ENCODE measurements at places on chromosomes 16 and 17. TPM values are rescaled to one million over a fixed set of nuclear protein-coding genes. Genes with fewer than 3 reads are reported as not detected.

Gene HOXB1
- not detected for total RNA-seq

Gene CSH1
- total RNA-seq = not detected

Gene CACNA1H
- total RNA-seq = 45.0 TPM

Gene PRSS53
- total RNA-seq = 21.0 TPM

Gene COPRS
- total RNA-seq = 46.1 TPM

Gene CCL13
- not detected for total RNA-seq

Gene KRT9
- total RNA-seq = not detected

Gene FSCN2
- 1.8 TPM for total RNA-seq

Gene PABPN1L
- not detected for total RNA-seq

Gene MYH3
- total RNA-seq = 2.0 TPM

Gene PSMB3
- total RNA-seq = 197 TPM

Gene ANKFN1
- not detected for total RNA-seq

- DNase-seq = no peak
Measured at GRCh38 chr16:79250502-79251098, 349.9 kb downstream of the MAF start.

DNA sequence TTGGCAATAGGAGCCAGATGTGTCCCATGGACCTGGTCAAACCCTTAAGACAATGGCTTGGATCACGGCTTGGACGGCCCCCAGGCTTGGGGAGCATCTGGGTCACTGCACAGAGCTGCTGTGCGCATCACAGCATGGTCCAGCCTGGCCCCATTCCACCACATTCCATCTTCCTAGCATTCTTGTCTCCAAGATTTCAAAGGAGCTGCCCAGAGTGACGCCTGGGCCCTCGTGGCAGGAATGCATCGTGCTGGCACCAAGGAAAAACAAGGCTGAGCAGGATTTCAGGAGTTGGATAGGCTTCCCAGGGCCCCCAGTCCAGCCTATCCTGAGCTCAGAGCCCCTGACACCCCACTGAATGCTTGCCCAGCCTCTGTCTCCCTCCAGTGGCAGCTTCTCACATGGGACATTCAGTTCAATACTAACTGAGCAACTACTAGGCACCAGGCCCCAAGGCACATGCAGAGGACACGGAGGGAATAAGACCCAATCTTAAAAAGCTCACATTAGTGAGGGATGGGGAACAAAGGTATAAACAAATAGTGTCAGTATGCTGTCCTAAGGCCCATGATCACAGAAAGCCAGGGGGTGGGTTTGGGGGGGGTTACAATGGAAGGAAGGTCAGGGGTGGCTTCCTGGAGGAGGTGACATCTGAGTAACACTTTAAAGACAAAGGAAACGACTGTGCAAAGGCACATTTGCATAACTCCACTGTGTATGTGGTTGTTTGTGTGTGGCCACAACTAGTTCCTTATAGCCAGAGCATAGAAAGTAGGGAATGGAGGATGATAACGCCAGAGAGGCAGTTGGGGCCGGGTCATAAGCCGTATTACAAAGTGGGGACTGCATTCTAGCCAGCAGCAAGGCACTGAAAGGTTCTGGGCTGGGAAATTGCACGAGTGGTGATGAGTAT is 34.1 kb downstream of the TK2 start:
- DNase-seq = peak; percentile 71

GRCh38 chr17:45038728-45039634 is 12.5 kb downstream of the DCAKD start:
- no peak for DNase-seq

GRCh38 chr17:77332981-77333685 is 192.4 kb downstream of the SEC14L1 start:
- DNase-seq = no peak

GRCh38 chr17:31431098-31431851 is 39.8 kb downstream of the RAB11FIP4 start:
- DNase-seq = peak; percentile 61

- DNase-seq = no peak
Measured at GRCh38 chr16:14462811-14463210, 167.2 kb downstream of the PARN start.

- no peak for DNase-seq
Measured at GRCh38 chr16:46859719-46860152, 24.4 kb upstream of the GPT2 start.

DNA sequence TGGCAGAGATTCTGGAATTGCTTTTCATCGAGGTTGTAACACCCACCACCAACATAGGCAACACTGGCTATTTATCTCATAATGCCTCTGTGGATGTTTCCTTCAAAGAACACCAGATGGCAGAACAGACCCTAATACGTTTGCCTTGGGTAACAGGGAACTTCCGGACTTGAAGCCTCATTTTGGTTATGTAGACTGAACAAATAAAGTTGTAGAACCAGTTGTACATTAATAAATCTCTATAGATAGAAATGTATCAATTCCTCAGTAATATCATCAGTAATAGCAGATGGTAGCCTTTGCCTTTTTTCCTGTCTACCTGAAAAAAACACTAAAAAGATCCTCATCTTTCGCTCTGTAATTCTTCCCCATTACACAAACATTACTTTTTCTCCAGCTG is 25.9 kb upstream of the APOH start:
- DNase-seq = no peak

DNA sequence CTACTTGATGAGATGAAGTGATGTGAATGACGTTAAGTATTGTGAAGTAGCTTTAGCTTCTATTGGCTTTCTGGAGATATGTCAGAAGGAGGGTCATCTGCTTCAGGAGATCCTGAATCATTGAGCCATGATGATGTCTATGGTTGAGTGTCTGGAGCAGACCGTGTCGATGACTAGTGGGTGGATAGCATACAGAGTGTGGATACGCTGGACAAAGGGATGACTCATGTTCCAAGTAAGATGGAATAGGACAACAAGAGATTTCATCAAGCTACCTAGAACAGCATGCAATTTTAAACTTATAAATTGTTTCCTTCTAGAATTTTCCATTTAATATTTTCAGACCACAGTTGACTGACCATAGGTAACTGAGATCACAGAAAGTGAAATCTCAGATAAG is 116.1 kb upstream of the RBBP6 start:
- DNase-seq = peak; percentile 2

DNA sequence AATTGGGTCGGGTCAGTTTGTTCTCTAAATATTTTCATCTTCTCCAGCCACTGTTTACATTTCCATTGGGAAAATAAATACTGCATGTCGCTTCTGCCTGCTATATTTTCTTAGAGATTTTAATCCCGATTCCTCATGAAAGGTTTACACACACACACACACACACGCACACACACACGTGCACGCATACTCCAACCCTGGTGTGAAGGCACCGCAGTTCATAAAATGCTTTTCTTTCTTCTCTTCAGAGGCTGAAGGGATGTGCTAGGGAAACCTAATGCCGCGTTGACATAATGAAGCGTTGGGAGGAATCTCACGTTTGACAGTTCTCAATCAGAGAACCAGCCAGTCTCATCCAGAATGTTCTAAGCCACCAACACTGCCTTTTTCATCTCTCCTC is 222.9 kb upstream of the IRX3 start:
- DNase-seq = no peak

DNA sequence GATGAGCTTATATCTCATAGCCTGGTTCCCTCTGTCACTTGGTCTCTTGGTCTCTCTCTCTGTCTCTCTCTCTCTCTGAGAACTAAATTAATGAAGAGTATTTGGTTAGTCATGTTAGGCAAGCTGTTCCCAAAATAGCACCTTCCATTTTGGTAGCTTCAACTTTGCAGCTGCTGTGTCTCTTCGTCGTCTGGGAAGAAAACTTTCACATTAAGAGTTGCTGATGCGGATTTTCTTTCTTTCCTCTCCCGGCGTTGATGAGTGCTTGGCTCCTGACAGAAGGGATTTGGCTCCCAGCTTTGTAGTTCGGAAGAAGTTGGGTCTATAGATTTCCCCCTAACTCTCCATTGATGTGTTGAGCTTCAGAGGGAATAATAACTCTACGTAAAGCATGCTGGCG is at the start of gene RBFOX1:
RBFOX1 (plus strand) TSS at position 235 of the 400 bp plus-strand sequence.
- DNase-seq = no peak

- DNase-seq = peak; percentile 49
Measured at GRCh38 chr16:24829153-24829552, 16.6 kb upstream of the SLC5A11 start.

GRCh38 chr17:21283482-21284318 is 811 bp upstream of the MAP2K3 start:
- no peak for DNase-seq

GRCh38 chr17:81367171-81367570 is 28.1 kb upstream of the BAHCC1 start:
- DNase-seq = peak; percentile 45

- no peak for DNase-seq
Measured at GRCh38 chr16:68283801-68284598, 19.7 kb downstream of the SLC7A6 start.

GRCh38 chr16:84680165-84680842 is 19.5 kb upstream of the USP10 start:
- no peak for DNase-seq

DNA sequence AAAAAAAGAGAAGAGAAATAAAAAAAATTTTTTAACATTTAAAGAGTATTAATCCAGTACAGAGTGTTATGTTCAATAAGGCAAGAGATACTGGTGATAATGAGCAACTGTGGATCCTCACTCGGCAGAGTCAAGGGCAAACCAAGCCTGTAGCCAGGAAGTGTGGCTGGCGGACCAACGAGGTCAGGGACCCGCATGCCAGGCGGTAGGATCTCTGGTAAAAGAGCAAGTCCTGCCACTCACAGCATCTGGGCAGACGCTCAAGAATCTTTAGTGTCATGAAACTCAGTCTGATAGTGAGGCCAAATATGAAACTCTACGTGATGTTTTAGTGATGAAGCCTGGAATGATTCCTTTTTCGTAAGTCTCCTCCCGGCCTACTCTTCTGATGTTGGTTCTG is 8.3 kb upstream of the GEMIN4 start:
- no peak for DNase-seq

DNA sequence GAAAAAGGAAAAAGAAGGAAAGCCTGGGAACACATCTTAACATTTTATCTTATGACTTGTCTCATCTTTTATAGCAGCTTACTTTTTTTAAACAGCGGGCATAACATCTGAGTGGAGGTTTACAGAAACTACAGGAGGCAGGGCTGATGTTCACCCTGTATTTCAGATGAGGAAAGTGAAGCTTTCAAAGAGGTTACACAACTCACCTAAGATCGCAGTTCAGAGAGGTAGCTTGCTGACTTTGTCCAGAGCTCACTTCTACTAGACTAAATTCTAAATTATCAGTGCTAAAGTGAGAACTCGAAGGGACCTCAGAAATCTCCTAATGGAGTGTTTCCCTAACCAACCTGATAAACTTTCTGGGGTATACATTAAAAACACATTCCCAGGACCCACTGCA is 3.7 kb downstream of the MBTD1 start:
- no peak for DNase-seq

- DNase-seq = no peak
Measured at GRCh38 chr17:79919862-79920720, 80.9 kb upstream of the CBX4 start.

DNA sequence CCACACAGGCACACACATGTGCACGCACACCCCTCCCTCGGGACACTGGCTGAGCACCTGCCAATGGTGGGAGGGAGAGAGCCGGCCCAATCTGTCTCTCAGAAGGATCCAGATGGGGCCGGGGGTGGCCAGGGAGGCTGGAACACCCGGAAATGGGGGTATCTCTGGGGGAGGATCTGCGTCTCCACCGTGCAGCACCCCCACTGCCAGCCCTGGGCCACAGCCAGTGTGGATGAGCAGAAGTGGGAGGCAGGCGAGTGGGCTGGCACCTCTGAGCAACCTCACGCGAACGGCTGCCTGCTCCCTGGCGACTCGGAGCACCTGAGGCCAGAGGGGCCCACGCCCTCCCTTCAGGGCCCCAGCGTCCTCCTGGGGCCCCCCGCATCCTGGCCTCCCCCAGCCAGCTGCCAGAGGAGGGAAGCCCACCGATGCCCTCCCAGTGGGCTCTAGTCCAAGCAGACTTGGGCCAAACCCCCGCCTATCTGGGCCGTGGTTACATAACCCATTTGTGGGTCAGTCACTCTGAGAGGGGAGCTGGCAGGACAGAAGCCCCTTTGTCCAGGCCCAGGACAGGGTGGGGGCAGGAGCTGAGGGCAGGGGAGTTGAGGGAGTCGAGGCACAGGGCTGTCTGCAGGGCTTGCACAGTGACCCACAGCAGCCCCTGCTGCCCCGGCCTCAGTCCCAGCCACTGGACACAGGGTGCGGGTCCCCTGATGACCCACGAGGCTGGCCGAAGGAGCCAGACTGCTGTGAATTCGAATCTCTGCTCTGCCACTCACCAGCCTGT is 5.6 kb downstream of the CASKIN1 start:
- no peak for DNase-seq

GRCh38 chr16:81545470-81546250 is 101.1 kb downstream of the CMIP start:
- no peak for DNase-seq

DNA sequence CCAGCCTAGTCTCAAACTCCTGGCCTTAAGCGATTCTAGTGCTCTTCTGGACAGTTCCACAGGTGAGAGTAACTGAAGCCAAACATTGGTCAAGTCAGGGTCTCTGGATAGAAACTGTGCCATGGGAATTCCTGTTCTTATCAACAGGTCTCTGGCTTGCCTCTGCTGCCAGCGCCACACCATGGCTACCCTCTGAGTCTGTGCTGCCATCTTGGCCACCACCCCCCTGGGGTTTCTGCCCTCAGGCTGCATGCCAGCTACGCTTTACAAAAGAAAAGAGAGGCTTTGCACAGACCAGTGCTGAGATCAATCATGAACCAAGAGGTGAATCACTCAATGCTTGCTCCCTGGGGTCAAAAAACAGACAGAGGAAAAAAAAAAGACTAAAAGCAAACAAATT is 24.4 kb upstream of the CREBBP start:
- DNase-seq = no peak

DNA sequence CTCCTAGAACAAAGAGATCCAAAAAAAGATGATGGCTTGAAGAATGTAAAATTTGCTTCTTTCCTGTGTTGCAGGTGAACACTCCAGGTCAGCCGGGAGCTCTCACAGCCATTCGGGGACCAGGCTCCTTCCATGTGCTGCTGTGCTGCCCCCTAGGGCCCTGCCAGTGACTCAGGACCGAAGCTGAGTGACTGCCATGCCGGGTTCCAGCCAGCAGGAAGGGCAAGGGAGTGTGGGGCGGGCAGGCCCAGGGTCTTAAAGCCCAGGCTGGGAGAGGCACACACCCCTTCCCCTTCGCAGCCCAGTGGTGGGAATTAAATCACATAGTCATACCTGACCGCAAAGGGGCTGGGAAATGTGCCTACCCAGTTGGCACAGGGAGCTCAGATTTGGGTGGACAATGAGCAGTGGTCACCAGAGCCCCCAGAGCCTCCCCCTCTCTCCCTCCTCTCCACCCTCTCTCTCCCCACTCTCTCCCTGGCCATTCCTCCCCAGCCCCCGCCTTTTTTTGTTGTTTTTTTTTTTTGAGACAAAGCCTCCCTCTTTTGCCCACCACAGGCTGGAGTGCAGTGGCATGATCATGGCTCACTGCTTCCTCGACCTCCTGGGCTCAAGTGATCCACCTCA is 11.5 kb downstream of the EPOP start:
- peak; percentile 99 for DNase-seq

DNA sequence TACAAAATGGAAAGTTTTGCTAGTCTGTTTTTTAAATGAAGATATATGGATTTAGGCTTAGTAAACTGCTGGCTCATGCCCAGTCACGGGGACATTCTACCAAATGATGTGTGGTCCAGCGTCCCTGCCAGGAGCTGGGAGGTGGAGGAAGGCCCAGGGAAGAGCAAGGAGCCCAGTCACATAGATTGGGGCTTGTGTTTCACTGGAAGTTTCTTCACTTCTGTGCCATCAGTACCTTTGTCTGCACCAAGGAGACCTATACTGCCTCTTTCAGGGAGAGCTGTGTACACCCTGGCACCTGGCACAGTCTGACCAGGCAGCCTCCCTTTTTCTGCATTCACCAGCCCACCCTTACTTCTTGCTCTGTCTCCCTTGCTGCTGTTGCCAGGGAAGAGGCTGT is 32.6 kb upstream of the ERN1 start:
- DNase-seq = no peak

GRCh38 chr16:11219178-11219577 is 36.8 kb downstream of the SOCS1 start:
- DNase-seq = no peak

Measured in endodermal cell (in vitro differentiated cells).